ENCODE measurements at places on chromosomes 4 and X.

- DNase-seq, result no peak
These were observed 13.8 kb downstream of the SLC25A5 start for GRCh38 chrX:119482041-119482440.

DNA sequence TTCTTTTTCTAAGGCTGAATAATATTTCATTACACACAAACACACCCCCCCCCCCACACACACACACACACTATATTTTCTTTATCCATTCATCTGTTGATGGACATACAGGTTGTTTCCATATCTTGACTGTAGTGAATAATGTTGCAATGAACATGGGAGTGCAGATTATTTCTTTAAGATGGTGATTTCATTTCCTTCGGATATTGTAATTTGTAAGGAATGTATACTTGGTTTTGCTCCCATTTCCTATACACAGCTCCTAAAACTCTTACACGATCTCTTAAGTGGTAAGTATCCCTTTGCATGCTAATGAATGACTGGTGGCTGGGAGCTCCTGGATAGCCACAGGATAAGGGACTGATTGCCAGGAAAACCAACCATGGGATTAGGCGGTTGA lies 14.7 kb upstream of the RBMXL3 start:
- no peak for DNase-seq

DNA sequence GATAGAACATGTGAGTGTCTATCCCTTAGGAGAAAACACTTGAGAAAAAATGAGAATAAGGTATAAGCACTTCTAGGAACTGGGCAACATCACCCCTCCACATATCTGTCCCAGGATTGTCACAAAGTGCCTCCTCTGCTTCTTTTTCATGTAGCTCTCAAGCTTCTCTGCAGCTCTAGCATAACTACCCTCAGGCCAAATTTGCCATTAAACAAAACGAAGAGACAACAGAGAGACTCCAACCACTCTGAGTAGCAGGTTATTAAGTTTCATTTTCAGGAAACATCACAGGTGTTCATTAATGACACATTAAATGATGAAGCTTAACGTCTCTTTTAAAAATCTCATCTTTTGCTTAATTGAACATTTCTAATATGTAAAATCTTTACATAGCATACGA lies 580.0 kb downstream of the GALNTL6 start:
- DNase-seq, result no peak

DNA sequence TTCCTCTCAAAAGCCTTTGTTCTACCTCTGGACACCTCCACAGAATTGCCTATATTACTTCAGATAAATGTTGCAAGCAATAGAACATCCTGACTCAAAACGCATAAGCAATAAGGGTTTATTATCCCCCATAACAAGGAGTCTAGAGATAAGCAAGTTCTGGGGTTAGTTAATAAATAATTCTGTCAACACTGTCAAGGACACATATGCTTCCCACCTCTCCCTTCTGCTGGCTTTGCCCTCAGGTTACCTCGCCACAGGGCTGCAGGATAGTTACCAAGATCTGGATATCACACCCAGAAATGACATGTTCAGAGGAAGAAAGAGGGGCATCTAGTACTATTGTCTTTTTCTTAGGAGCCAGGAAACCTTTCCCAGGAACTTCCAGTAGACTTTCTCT lies 14.0 kb upstream of the DUSP21 start:
- DNase-seq, result no peak

DNA sequence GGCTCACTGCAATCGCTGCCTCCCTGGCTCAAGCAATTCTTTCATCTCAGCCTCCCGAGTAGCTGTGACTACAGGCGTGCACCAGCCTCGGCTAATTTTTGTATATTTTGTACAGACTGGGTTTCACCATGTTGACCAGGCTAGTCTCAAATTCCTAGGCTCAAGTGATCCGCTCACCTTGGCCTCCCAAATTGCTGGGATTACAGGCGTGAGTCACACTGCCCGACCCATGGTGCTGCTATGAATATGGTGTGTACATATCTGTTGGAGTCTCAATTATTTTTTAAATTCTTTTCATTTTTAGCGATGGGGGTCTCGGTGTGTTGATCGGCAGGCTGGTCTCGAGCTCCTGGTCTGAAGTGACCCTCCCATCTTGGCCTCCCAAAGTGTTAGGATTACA lies 78.0 kb upstream of the PRKX start:
- no peak for DNase-seq

- DNase-seq, result no peak
These were observed 490.3 kb upstream of the TECRL start for GRCh38 chr4:64899563-64899962.

DNA sequence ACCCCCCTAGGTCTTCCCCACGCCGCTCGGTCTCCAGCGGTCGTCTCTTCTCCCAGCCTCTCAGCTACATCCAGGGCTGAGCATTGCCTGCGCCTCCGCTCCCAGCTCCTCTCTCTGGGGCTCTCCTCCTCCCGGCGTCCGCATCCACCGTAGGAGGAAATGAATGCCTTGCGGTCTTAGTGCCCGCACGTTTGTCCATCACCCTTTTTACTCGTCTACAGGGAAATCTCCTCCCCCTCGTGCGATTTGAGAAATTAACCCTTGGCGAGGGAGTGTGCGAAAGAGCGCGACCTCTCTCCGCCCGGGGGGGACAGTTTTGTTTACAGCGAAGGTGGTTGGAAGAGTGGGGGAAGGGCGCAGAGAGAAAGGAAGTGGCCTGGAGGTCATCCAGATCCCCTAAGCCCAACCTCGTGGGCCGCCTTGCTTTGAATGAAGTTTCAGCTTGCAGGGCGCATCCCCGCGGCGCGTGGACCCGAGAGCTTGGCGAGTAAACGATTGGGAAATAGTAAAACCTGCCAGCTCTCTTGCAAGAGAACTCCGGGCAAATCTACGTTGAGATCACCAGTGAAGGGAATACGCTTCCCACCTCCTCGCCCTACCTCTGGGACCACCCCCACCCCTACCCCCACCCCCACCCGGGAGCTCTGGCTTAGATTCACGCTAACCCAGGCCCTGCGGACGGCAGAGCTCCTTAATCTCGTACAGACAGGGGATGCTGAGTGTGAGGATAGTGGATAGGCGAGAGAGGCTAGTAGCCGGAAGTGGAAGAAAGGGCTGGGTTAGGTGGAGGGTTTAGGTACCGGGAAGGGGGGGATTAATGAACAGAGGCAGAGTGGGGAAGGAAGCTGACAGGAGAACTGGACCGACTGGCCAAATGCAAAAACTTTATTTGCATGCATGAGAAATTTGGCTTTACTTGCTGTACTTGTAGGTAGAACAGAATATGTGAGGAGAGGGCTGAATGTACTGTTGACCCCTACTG lies at the start of gene ELOVL6:
Gene ELOVL6, minus strand, starts transcription at position 181 of the 982 bp plus-strand sequence. CDS start 280 bp downstream, outside the sequence.
- DNase-seq, result no peak

GRCh38 chr4:54937501-54937900 lies 187.9 kb downstream of the KDR start:
- no peak for DNase-seq

DNA sequence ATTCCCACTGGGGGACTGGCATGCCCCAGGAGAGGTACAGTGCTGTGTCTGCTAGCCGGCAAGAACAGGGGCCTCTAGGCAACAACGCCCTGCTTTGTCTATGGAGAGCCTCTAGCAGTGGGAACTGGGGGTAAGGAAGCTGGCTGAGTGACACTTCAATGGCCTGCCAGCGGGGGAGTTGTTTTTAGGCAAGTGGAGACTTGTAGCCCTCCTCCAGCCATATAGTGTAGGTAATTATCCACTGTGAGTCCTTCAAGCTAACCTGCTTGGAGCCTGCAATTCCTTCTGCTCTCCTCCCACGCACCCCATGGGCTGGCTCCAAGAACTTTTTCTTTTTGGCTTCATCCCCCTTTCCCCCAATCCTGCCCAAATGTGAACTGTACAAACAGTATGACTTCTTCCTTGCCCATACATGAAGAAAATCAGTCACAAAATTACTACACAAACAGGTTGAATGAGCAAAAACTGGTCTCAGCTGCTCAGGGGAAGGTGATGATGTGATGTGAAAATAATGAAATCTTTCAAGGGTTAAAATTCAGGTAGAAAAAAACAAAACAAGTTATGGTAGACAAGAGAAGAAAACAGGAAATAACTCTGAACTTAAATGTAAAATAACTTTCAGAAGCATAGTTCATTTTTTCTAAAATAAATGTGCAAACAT lies 33.1 kb downstream of the LEF1 start:
- no peak for DNase-seq

GRCh38 chrX:13579661-13580060 lies 10.3 kb downstream of the EGFL6 start:
- no peak for DNase-seq

- no peak for DNase-seq
These were observed 353.1 kb upstream of the NR3C2 start for GRCh38 chr4:148795156-148795864.

DNA sequence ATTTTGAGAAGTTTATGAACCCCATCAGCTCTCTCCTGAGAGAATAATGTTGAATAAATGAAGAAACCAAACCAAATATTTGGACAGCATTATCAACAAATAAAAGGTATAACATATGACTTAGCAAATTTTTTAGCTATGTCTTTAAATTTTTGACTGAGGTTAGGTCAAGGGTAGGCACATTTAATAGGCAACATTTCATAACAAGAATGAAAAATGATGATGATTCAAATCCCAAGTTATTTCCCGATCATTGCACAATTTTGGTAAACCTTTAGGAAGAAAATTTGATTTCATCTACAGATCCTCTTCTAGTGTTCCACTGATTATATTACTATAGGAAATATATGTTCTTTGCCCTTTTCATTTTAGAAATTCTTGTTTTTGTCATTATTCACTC lies 123.7 kb upstream of the TLR3 start:
- DNase-seq, result no peak

GRCh38 chr4:134160211-134160610 lies 41.4 kb downstream of the PABPC4L start:
- DNase-seq, result no peak

DNA sequence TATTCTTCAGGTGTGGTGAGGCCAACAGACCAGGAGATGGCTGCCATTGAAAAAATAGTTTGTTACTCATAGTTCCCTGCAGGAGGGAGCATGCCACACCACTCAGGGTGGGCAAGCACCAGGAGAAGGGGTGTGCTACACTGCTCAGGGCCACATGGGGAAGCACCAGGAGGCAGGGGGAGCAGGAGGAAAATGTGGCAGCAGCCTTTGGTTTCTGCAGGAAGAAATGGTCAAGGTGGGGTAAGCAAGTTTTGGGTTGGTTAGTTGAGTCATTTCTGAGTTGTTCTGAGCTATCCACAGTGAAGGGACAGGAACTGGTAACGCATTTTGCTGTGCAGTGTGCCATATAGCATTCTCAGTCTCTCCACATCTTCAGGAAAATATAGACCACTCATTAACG lies 23.8 kb downstream of the FGFBP1 start:
- DNase-seq, result no peak

- no peak for DNase-seq
These were observed 52.9 kb downstream of the EPHA5 start for GRCh38 chr4:65617416-65617815.

DNA sequence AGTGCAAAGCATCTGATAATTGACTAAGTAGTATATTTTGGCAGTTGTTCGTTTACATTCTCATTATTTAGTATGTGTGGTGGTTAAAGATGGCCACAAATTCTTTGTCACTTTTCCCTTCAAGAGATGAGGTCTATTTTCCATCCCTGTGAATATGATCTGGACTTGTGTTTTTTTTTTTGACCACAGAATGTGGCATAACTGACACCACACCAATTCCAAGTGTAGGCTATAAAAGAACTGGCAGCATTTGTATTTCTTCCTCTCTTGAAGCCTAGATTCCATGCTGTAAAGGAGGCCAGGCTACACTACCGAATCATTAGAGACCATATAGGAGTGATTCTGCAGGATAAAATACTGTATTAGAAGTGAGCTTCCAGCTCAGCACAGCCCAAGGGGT lies 596.6 kb downstream of the DMD start:
- no peak for DNase-seq

DNA sequence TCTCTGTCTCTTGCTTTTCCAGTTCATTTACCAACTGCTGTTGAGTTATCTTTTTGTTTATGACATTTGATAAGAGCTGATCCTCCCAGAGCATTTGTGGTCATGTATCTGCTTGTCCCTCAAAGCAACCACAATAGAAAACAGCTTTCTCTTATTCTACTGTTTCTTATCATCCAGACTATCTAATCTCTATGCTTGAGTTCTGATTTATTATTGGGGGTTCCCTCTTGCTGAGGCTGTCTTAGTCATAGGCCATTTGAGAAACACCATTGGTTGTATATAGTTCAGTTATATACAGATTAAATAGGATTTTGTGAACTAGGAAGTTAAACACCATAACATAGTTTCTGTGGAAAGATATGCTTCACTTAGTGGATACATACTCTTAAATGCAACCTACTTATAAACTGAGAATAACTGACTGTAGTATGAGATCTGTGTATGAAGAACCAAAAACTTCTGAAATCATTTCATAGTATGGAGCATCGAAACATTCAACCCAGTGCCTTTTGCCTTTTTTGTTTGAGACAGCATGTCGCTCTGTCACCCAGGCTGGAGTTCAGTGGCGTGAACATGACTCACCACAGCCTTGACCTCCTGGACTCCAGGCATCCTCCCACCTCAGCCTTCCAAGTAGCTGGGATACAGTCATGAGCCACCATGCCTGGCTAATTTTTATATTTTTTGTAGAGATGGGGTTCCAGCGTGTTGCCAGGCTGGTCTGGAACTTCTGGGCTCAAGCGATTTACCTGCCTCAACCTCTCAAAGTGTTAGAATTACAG lies 75.8 kb downstream of the STIM2 start:
- DNase-seq, result no peak

DNA sequence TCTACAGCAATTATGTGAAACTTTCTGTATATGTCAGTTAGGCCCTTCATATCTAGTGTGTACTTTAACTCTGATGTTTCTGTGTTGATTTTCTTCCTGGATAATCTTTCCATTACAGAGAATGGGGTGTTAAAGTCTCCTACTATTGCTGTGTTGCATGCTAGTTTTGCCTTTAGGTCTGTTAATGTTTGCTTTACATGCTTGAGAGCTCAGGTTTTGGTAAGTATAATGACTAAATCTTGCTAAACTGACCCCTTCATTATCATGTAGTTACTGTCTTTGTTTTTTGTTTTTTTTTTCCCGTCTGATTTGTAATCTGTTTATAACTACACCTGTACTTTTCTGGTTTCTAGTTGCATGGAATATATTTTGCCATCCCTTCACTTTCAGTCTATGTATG lies 63.6 kb upstream of the UGT2B15 start:
- no peak for DNase-seq

DNA sequence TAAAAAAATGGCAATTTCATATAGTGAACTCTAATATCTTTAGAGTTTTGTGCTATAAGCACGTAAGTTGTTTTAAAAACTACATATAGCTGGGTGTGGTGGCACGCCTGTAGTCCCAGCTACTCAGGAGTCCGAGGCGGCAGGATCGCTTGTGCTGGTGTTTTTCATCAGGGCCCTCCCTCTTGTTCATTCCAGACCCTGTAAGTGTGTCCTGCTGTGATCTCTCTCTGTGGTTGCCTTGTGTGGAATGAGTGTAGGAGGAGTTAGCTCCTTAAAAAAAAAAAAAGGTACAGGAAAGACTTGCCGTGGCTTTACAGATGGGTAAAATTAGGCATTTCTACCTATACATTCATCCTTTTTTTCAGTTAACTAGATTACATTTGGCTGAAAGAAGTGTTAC lies 35.4 kb downstream of the RBBP7 start:
- no peak for DNase-seq
